Astrocyte (in vitro differentiated cells and primary cell): ENCODE measurements at places on chromosomes 7 and 10.

DNA sequence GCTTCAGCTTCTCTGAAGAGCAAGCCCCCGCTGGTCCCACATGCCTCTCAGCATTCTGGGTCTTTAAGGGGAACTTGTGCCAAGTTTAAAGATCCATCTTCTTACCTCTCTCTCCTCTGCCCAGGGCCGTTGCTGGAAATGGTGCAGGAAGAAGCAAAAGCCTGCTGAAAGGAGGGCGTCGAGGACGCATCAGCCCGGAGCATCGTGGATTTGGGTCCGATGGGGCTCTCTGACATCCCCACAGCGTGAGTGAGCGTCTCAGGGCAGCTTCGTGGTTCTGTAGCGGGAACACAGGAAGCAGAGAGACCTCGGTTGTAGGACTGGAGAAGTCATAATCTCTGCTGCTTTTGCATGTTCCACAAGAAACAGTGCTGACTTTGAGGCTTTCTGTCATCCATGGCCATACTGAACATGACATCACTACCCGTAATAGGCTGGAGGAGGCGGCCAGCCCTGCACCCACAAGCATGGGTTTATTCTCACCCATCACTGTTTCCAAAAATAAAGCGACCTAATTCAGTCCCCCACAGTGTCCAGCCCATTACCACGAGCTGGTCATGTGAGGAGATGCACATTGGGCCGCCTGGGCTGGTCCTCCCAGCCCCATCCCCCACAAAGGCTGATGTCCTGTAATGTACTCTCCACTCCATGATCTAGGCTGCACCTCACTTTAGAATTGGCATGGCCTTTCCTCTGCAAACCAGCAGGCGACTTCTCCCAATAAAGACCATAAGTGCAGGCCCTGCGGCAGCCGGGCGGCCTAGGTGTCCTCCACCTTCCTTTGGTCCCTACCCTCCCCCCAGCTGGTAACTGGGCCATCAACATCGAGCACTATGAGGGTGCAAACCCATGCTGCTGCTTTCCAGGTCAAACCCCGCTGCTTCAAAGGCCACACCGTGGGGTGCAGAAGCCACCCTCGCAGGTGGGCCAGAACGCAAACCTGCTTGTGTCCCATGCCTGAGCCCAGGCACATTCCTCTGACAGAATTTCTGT is 276.9 kb downstream of the TNS3 start:
- DNase-seq: no peak

DNA sequence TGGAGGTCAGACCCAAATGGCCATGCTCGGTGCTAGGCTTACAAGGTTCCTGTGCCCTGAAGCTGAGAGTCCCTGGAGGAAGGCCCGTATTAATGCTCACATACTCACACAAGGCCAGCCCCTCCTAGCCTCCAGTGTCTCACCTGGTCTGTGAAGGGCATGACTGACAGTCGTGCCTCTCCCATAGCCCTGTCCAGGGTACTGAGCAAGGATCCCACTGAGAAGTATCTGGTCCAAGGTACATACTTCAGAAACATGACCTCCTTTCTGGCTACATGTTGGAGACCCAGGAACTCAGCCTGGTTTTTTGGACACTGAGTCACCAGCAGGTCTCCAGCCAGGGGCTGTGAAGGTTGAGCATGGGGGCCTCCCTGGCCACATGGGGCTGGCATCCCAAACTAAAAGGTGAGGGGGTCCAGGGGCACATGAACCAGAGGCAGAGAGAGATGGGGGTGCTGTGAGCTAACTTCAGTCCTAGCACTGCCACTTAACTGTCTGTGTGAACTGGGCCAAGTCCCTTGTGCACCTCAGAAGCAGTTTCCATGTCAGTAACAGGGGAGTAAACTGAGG is 17.6 kb upstream of the RASGEF1A start:
- no peak for DNase-seq

- no peak for DNase-seq
Measured at GRCh38 chr7:128037081-128037480, 5.8 kb upstream of the LRRC4 start.

- DNase-seq: peak; percentile 44
Measured at GRCh38 chr10:85645926-85646711, 720.5 kb downstream of the GRID1 start.

GRCh38 chr7:102917436-102918353 is 4.9 kb downstream of the LRRC17 start:
- DNase-seq: no peak

- DNase-seq: no peak
Measured at GRCh38 chr7:48170506-48170905, 752 bp upstream of the ABCA13 start.

DNA sequence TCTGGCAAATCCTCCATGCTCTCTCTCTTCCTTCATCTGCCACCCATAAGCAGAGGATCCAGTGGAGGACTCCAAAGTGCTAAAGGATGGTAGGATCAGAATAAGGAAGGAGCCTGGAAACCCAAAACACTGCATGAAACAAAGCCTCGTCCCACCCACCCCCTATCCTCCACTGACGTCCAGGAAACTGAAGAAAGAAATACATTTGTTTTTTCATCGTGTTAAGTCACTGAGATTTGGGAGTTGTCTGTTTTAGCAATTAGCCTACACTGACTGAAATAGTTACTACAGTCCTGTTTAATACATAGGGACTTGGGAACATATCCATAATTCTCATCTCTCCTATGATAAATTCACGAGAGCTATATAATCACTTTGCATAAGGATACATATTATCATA is 14.8 kb downstream of the ANXA7 start:
- DNase-seq: no peak

- DNase-seq: no peak
Measured at GRCh38 chr7:1144269-1144771, 15.7 kb downstream of the ZFAND2A start.

DNA sequence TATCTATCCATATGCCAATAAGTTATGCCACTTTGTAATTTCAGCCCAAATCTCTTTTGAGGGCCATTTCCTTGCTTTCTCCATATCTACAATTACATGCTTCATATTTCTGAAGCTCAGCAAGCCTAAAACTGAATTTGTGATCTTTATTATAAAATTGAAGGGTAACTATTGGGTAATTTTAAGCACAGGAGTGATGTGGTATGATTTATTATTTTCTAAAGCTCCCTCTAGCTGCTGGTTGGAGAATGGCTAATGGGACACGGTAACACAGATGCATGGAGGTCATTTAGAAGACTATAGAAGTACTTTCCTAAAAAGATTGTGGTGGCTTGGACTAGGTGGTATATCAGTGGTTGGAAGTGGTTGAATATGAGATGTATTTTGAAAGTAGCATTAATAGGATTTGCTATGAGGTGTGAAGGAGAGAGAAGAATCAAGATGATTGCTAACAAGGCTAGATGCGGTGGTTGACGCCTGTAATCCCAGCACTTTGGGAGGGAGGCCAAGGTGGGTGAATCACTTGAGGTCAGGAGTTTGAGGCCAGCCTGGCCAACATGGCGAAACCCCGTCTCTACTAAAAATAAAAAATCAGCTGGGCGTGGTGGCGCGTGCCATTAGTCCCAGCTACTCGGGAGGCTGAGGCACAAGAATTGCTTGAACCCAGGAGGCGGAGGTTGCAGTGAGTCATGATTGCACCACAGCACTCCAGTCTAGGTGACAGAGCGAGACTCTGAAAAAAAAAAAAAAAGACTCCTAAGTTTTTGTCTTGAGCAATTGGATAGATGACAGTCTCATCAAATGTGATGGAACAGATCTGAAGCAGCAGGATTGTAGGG is 13.9 kb downstream of the KLHDC10 start:
- DNase-seq: peak; percentile 61

GRCh38 chr7:95601316-95601715 is 5.0 kb upstream of the PDK4 start:
- no peak for DNase-seq

- no peak for DNase-seq
Measured at GRCh38 chr10:123890226-123890625, 1.4 kb downstream of the CPXM2 start.

GRCh38 chr7:68977385-68978055 is 620.8 kb upstream of the AUTS2 start:
- no peak for DNase-seq

GRCh38 chr10:61061923-61062504 is 118.0 kb upstream of the RHOBTB1 start:
- no peak for DNase-seq

DNA sequence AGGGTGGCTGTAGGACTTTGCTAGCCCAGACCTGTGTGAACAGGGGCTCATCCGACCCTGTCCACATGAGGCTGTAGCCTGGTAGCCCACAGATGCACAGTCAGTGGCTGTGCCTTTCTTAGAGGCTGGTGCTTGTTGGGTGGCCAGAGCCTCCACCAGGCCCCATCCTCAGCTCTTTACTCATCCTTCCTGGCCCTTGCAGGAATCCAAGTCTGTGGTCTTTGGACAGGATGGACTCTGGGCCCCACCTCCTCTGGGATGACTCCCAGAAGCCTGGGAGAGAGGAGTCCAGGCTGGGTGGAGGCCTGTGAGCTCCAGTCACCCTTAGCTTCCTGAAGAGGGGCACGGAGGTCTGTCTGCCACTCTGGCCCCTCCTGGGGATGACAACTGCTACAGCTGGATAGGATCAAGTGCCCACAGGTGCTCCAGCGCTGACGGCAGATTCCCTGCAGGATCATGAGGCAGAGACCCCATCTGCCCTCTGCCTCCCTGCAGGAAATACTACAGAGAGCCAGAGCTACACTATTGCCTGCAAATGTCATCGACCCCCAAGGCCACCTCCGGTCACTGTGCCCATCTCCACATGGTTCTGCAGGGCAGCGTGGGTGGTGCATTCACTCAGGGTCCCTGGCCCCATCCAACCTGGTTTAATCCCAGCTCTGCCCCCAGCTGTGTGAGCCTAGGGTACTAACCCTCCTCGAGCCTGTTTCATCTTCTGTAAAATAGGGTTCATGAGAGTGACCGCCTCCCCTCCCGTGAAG is 114.5 kb downstream of the PTPN20 start:
- DNase-seq: peak; percentile 58

- DNase-seq: no peak
Measured at GRCh38 chr10:83987216-83987615, 152.1 kb upstream of the GHITM start.

GRCh38 chr10:103053659-103054581 is 135.8 kb downstream of the CNNM2 start:
- DNase-seq: peak; percentile 75

- DNase-seq: no peak
Measured at GRCh38 chr10:116538992-116539391, 6.7 kb upstream of the PNLIP start.

- DNase-seq: no peak
Measured at GRCh38 chr7:99839287-99840021, 11.6 kb downstream of the CYP3A43 start.

DNA sequence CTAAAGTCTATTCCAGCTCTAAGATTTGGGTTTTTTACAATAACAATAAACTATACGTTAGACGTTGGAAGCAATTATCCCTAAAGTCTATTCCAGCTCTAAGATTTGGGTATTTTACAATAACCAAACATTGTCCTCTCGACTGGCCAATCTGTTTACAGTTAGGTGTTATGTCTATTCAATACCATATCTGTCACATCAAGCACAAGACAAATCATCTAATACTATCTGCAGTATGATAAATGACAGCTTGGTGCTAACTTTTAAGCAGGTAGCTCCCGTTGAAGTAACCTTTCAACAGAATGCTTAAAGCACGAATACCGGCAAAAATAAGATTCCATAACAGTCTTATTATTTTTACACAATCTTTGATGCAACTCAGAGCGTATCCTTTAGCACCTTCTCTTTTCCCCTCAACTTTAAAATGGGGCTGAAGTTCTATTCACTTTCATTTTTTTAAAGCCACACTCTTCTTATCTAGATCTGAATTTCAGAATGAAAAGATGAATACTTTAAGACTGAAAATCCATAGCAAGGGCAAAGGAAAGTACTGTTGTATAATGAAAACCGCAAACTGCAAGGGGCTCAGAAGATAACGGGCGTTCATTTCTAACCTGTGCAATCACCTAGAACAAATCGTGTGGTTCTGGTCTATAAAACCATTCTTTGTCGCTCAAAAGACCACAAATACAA is 925 bp downstream of the H2AZ2 start:
- no peak for DNase-seq

DNA sequence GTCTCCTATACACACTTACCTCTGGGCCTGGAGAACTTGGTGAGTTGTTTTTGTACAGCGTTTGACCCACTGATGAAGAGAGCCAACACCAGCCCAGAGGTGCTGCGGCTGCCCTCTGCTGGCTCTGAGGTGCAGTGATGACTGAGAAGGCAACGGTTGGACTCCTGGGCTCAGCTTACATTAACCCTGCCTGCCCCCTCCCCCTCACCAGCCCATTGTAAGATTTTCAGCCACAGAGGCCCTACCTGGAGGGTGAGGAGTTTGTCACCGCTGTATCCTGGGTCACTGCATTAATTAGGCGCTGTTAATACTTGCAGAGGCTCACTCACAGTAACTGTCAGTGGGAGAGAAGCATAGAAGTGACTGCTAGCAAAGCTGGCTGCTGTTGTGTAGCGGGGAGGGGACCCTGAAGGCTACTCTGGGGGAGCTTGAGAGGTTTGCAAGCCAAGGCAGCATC is 19.0 kb upstream of the ANKRD2 start:
- DNase-seq: peak; percentile 46

DNA sequence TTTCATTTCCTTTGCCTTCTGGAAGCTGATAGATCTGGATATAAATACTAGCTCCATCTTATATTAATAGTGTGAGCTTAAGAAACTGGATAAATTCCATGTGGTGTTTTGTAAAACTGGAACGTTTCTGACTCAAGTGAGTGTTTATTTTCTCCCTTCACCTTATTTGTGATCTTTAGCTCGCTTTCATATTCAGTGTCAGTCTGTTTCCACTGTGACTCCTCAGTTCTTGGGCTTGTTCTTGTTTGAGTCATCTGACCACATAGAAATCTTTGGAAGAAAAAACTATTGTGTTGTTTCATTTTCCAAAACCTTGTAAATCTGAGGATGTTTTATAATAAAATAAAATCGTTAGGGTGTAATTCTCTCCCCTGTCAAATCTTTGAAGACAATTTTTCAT is 186.4 kb downstream of the POLR1F start:
- peak; percentile 84 for DNase-seq

- DNase-seq: no peak
Measured at GRCh38 chr7:13104128-13104527, 416.7 kb downstream of the ARL4A start.

DNA sequence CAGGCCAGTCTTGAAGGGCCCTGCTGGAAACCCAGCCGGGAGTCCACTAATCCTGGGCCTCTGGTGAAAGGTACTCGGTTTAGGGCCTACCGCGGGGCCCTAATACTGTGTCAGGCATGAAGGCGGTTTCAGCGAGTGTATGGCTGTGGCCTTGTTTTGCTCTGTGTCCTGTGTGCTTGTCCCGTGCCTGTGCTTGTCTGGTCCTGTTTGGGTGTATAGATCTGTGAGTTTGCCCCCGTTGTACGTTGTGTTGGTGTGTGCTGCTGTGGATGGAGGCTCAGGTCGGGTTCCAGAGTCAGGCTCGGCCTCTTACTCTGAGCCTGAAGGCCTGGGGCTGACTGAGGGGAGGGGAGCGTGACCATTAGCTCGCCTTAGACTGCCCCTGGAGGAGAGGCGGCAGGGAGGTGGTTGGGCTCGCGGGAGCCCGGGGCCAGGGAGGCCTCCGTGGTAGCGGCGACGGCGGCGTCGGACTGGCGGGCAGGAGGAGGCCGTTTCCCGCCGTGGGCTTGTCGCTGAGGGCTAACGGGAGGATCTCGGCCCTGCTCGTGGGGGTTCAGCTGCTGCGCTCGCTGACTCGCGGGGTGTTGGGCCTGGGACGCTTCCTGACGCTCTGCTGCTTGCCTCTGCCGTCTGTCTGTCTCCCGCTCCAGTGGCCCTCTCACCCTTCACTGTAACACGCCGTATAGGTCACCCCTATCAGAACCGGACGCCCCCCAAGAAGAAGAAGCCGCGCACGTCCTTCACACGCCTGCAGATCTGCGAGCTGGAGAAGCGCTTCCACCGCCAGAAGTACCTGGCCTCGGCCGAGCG is 2.6 kb downstream of the TLX1 start:
- DNase-seq: no peak
